Activated B cell treated with CpG ODN at 0.5 μM for 24 hours (primary cell): ENCODE measurements at places on chromosomes 4 and X.

- no peak for DNase-seq
Observed at GRCh38 chrX:154372612-154373022, 1.8 kb downstream of the FLNA start.

- no peak for DNase-seq
Observed at GRCh38 chr4:72318421-72319170, 250.4 kb downstream of the ADAMTS3 start.

DNA sequence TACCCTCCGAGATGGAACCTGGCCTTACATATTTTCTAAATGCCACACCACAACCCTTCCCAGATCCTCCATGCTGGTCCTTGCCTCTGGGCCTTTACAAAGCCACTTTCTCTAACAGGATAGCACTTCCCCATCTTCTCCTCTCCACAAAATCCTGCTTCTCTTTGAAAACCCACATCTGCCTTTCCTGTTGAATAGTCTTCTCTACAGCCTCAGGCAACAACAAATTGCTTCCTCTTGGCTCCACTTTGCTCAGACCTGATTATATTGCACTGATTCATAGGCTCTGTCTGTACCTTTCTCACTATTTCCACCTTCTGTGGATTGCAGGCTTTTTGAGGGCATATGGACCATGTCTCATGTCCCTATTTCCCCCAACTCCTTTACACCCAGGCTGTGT, 203.7 kb upstream of the MBNL3 start:
- DNase-seq = no peak

DNA sequence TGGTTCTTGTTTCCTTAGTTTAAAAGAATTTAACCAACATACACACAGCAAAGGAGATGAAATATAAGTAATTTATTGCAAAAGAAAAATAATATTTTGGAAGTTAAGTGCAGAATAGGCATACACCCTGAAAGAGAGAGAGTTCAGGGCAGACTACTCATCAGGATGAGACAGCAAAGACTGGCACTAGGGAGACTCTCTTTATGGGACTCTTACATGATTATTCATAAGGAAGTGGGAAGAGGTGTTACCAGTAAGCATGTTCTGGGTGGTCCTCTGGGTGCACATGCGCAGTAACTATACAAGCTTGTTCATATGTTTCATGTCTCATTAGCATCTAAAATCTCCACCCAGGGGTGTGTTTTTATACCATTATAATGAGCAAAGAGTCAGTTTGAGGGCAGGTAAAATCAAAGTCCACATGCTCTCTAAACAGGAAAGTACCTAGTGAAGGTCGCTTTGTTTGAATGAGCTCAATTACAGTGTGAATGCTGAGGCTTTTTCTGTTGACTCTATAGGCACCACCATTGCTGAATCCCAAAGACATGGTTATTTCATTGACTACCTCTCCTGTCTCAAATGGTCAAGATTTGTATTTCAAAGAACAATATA, 38.2 kb upstream of the PRDM5 start:
- DNase-seq = no peak

DNA sequence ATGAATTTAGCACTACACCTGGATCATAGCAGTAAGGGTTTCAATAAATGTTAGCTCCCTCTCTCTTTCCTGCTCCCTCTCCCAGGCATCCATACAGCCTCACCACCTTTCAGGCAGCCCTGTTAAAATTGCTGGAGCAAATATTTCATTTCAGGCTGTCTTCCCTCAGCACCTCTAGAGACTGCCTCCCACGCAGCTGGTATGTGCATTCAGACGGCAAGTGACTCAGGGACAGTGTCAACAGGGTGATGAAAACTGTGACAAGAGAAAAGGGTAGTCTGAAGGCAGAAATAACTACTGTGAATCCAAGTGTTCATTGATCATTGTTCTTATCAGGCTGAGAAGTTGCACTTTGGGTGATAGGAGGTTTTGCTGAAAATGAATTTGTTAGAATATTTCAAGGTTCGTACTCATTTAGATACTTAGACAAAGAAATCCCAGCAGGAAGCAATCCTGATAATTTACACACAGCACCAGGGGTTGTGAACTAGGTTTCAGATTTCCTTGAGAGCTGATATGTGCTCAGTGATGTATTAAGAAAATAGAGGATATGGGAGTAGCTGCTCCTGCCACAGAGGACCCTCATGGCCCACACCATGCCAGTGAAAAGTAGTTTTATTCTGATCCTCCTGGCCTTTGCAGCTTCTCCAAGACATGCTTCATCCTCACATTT, 424.2 kb downstream of the FGF13 start:
- no peak for DNase-seq

DNA sequence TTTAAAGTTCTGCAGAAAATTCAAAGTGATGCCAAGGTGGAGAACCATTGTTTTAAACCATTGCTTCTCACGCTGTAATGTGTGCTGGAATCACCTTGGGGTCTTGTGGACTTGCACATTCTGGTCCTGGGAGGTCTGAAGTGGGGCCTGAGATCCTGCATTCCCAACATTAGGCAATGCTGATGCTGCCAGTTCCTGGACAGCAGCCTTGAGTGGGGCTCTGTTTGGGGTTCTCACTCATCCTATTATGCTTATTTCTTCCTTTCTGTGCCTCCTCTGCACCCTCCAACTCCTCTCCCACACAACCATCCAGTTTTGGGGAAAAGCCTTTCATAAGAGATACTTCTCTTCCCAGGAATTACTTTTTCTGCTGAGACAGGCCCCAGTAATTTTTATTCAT, 44.2 kb upstream of the RASSF6 start:
- DNase-seq = no peak

- no peak for DNase-seq
Observed at GRCh38 chr4:135777361-135777760, 1575.8 kb upstream of the PABPC4L start.

- DNase-seq = no peak
Observed at GRCh38 chrX:65522739-65523372, 11.7 kb downstream of the LAS1L start.

- no peak for DNase-seq
Observed at GRCh38 chr4:181525634-181526033, 717.6 kb upstream of the TENM3 start.
